SHP77 (cell line): ENCODE measurements at places on chromosomes 5 and 9.
A peak's percentile ranks its signal among the peaks of the same experiment; 100 is the strongest.

DNA sequence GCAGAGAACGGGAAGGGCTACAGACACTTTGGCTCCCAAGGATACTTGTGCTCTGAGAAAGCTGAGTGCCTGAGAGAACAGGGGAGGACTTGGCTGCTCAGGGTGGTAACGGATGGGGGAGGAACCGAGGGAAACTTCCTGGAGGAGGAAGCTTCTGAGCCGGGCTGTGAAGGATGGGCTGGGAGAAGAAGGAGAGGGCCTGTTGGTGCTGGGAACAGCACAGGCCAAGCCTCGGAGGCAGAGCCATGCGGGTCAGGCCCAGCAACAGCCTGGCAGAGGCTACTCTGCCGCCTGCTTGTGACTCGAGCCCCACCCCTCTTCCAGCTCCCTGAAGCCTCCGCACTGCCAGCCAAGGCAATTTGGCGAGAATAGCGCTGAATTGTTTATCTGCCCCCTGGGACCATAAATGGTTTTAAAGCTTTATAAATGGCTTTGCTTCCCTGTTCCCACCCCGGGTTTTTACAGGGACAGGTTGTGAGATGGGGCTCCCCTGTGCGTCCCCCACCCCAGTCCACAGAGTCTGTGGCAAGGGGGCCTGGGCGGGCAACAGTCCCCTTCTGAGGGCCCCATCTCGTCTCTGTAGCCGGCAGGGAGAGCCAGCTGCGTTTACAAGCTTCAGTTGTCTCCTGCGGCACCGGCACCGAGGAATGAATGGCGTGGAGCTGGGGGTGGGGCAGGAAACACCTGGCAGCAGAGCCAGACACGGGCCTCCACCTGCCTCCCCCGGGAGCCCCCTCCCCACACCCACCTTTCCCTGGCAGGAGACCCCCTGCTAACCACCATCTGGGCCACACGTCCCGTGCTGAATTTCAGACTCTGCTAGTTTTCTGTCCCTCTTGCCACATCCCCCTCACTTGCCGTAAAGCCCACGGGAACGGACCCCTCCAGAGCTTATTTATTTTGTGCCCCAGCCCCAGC is 24.4 kb downstream of the FAM163B start:
- DNase-seq, result peak; percentile 86

DNA sequence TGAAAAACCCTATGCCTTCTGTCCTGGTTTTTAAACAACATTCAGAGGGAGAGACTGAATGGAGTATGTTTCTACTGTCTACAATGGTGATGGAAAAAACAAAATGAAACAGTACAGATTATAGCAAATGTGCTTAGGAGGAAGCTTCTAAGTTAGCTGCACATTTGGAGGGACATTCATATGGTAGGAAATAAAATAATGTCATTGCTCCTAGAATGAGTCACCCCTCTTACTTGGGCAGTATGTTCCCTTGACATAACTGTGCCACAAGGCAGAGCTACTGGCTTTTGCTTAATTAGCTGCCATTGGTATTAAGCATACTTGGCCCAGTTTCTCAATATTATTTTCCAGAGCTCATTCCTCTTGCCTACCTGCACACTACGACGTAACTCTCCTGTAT is 128.9 kb downstream of the GDNF start:
- no peak for DNase-seq

GRCh38 chr5:168159425-168159824 is 132.0 kb upstream of the WWC1 start:
- DNase-seq, result no peak

DNA sequence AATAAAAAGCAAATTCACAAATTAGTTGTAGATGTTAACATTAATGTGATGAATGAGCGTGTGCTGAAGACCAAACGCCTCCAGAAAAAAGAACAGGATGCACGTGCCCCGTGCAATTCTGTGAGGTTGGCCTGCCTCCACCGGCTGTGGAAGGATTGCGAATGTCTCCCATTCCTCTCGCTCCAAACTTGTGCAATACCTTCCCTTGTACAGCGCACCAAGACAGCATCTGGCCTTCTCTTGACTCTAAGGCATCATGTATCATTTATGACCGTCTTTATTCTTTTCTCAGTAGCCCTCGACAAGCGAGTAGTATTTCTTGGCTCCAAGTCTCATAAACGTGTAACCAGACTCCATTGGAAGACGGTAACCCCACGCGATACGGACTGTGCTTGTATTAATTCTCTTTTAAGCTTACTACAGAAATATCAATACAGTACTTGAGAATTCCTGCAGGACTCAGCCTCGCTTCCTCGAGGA is 1.5 kb upstream of the TESK1 start:
- no peak for DNase-seq

DNA sequence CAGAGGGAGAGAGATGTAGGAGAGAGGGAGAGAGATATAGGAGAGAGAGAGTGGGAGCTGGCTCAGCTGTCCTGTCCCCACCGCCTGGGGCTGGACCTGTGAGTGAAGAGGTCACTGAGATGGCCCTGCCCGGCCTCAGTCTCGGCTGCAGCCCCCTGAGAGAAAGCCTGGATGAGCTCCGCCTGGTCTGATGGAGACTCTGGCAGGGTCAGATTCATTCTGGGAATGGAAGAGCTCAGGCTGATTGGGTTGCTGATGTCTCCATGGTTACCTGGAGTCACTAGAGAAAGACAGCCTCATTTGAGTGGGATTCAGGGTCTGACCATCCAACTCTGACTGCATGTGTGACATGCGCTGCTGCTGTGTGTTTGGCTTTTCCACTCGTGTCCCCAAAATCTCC is 27.1 kb upstream of the SEMA4D start:
- no peak for DNase-seq

- no peak for DNase-seq
Measured at GRCh38 chr5:159765760-159766517, 150.3 kb upstream of the ADRA1B start.

GRCh38 chr9:127104581-127105311 is 17.7 kb downstream of the ANGPTL2 start:
- no peak for DNase-seq

DNA sequence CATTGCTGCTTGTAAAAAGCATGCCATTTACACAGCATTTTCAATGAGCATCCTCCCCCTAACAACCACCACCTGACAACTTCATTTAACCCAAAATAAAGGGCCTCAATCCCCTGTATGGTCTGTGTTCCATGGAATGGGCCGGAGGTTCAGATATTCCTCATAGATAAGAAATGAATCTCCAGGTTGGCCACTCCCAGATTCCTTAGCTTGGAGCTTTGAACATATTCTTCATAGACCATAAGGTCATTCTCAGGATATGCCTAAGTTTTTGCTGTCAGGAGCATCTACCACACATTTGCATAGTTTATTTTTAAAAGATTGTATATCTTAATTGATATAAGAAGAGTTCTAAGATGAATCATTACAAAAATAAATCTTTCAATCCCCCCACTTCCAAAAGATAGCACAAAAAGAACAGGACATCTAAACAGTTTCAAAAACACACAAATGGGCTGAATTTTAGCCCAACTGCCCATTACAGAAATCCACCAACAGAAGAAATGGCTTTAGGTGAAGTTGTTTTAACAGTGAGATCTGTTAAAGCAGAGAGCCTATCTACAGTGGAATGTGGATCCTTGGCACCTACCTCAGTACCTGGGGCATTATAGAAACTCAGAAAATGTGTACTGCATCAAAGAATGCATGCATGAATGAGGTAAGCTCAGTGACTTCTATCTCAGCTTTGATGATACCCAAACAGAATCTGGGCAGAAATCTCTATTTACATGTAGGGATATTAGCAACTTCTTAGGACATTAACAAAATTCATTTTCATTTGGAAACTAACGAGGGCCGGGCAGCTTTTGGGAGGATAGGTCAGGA is 179.8 kb downstream of the SEC61B start:
- no peak for DNase-seq

- DNase-seq, result no peak
Measured at GRCh38 chr5:75992753-75993152, 90.4 kb upstream of the SV2C start.

GRCh38 chr5:118552146-118552545 is 436.2 kb downstream of the DTWD2 start:
- no peak for DNase-seq

- DNase-seq, result peak; percentile 86
Measured at GRCh38 chr9:98315551-98316060, 60.2 kb upstream of the TBC1D2 start.

DNA sequence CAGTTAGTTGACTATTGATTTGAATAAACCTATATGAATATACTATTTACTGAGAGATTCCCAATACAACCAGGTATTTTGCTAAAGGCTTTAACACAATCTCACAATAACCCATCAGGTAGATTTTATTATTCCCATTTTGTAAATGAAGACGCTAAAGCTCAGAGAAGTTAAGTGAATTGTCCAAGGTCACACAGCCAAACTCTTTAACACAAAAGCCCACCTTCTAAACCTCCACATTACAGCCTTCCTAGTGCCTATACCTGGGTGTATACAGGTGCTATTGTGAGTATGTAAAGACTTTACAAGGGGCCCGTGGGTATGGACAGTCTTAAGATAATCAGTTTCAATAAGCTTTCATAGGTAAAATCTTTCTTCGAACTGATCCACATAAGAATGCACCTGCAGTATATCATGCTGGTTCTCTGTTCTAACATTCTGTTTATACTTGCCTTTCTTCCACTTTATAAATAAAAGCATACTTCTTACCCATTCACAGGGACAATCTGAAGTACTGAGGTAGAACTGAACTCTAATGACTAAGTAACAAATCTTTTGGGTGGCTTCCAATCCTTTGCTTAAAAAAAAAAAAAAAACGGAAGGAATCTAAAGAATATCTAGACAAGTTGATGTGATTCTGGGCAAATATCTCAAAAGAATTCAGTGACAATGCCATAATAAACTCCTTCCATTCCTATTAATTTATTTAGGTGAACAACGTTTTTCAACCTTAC is 59.1 kb downstream of the PJA2 start:
- no peak for DNase-seq

GRCh38 chr5:56327809-56328208 is 94.7 kb upstream of the ANKRD55 start:
- no peak for DNase-seq

GRCh38 chr9:129776938-129777768 is 24.3 kb upstream of the PTGES start:
- DNase-seq, result peak; percentile 62

DNA sequence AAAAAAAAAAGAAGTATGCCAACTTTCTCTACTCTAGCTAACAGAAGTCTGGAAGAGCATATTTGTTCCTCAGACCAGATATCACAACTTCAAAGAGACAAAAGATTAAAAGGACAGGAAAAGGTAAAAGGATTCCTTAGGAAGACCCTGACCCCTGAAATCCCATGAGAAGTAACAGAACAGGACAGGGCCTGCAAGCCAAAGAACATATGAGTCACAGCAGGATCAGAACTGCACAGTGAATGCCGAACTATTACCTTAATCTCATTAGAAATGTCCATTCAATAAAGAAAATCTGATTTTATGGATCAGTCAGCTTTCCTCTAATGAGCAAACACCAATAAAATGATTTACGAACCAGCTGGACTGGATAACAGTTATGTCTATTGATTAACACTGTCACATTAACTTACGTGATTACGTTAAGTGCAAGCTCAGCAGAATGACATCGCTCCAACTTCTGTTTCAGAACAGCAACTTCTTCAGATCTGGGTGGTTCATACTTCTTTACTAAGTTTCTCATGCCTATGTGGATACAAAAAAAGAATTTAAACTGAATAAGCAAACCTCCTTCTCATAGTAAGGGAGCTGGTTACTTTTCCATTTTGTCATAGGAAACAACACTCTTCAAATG is 13.6 kb downstream of the CCNH start:
- DNase-seq, result no peak

- DNase-seq, result peak; percentile 9
Measured at GRCh38 chr5:65742565-65743231, 20.7 kb downstream of the NLN start.

- no peak for DNase-seq
Measured at GRCh38 chr5:51559339-51559738, 176.1 kb downstream of the ISL1 start.

- no peak for DNase-seq
Measured at GRCh38 chr9:110919609-110920008, 118.7 kb downstream of the LPAR1 start.

- no peak for DNase-seq
Measured at GRCh38 chr5:62488531-62488930, 76.0 kb downstream of the IPO11 start.

- no peak for DNase-seq
Measured at GRCh38 chr5:142977363-142978051, 207.3 kb downstream of the ARHGAP26 start.

- no peak for DNase-seq
Measured at GRCh38 chr9:71910650-71911060, 338 bp downstream of the ABHD17B start.

- DNase-seq, result no peak
Measured at GRCh38 chr5:82719368-82719767, 357.8 kb downstream of the TMEM167A start.

- DNase-seq, result peak; percentile 46
Measured at GRCh38 chr5:18305288-18305924, 671.1 kb downstream of the TAF11L14 start.

GRCh38 chr5:179572386-179572785 is 22.0 kb downstream of the RUFY1 start:
- DNase-seq, result no peak

DNA sequence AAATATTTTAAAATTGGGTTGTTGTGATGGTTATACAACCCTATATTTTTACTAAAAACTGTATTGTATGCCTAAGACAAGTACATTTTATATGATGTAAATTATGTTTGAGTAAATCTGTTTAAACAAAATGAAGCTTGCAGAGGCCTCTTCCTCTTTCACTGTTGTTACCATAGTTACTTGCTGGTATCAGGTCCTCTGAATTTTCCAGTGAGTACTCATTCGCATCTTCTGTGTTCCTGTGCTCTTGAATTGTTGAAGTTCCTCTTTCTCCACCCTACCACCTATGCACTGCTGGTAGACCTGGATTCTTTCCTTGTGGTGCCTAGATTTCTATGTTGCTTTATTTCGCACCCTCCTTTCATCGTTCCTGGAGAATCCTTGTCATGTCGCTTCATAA is 938.5 kb upstream of the ACO1 start:
- no peak for DNase-seq

DNA sequence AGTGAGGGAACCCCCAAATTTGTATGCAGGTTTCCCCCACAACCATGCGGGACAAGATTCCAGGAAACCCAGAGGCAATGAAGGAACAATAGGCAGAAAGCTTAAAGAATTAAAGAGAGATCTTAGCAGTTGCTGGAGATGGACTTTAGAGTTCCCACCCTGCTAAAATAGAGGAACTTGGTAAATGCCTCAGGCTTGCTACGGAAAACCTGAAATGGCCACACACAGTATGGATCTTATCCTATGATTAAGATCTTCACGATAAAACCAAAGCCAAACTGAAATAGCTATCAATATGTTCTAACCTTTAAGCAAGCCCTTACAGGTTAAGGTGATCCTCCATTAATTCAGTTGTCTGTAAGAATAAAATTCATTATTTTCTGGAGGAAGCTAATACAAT is 148.3 kb downstream of the RANBP17 start:
- no peak for DNase-seq

GRCh38 chr5:132454361-132454760 is 36.2 kb downstream of the IRF1 start:
- no peak for DNase-seq

DNA sequence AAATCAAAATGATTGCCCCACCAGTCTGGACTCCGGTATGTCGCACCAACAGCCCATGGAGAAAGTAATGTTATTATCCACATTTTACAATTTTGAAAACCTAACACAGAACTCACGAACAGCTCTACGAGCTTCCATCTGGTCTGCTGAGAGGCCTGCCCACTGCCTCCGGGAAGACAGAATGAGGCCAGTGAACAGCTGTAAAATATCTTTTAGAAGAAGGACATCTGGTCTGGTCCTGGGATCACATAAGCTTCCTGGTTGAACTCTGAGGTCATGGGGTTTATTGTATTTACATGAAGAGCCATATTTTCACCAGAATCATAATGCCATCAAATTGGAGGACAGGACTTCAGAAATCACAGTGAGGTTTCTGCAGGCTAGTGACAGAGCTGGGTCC is 89.0 kb downstream of the FRMD3 start:
- no peak for DNase-seq
